Stimulated activated CD4-positive, alpha-beta T cell treated with anti-CD3 and anti-CD28 coated beads, Interleukin-4, amount 100 ng/mL, for 1 hour (primary cell): ENCODE measurements at places on chromosomes 6 and 20.
A peak's percentile ranks its signal among the peaks of the same experiment; 100 is the strongest.

DNA sequence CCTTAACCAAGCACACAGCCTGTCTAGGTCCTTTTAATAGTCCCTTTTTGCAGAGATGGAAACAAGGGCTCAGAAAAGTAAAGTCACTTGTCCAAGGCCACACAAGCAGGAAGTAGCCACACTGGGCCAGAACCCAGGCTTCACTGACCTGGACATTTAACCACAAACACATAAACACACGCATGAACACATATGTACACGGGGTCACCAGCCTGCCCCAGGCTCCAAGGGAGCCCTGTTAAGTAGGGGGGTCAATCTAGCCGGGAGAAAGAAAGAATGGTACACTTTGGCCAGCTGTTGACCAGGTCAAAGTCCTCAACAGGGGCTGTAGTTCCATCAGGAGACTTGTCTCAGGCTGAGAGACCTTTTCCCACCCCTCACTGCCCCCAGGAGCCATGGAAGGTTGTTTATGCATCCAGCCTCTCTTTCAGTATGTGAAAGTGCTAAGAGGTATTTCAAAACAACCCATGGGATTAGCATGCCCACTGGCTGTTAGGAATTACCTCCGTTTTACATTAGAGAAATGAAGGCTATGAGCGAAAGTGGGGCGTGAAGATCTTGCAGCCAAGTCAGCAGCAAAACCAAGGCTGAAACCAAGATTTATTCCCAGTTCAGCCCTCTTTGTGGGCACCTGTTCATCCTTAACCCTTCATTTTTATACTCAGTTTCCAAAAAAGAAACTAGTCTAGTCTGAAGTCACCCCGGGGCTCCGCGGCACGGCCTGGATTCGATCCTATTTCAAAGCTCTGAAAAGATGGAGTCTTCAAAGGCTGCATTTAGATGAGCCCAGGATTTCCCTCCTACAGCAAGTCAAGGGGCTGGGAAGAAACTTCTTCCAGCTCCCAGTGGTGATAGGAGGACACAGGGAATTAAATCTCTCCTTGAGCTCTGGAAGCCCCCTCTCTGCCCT, 9.8 kb downstream of the SDC4 start:
- no peak for DNase-seq

DNA sequence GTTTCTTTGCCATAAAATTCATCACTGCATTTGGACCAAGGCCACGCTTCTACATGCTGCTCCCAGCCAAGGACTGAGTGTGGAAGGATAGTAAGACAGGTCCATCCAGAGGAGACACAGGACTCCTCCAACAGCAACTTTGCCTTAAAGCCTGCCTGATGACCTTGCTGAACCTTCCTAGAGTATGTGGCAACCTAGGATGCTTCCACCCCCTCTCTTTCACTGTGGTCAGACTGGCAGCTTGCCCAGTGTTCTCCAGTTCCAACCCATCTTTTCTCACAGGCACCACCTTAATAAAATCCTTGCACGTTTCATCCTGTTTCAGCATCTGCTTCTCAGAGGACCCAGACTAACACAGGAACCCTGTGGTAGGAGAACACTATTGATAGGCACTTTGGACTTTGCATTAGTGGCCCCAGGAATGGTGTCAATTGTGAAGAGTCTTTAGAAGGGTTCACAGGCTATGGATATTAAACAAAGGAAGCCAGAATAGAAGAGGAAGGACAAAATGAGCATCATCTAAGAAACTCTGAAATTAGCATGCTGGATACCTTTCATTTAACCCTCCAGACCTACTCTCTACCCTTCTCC, 2.4 kb upstream of the PKHD1 start:
- DNase-seq = no peak

GRCh38 chr6:165967810-165968407, 199.7 kb downstream of the TBXT start:
- no peak for DNase-seq

GRCh38 chr6:36068586-36068985, 41.0 kb downstream of the MAPK14 start:
- DNase-seq = no peak

GRCh38 chr6:99114769-99115406, 167.1 kb upstream of the FBXL4 start:
- DNase-seq = no peak

- DNase-seq = no peak
Observed at GRCh38 chr6:41159415-41160082, 3.4 kb downstream of the TREM2 start.

GRCh38 chr6:89987140-89987539, 92.9 kb downstream of the GJA10 start:
- DNase-seq = no peak

- DNase-seq = peak; percentile 78
Observed at GRCh38 chr6:36196113-36196879, at the start of gene BRPF3. Gene BRPF3 (plus strand): TSS chr6:36196744. CDS start chr6:36200323, 3,579 bp downstream.

DNA sequence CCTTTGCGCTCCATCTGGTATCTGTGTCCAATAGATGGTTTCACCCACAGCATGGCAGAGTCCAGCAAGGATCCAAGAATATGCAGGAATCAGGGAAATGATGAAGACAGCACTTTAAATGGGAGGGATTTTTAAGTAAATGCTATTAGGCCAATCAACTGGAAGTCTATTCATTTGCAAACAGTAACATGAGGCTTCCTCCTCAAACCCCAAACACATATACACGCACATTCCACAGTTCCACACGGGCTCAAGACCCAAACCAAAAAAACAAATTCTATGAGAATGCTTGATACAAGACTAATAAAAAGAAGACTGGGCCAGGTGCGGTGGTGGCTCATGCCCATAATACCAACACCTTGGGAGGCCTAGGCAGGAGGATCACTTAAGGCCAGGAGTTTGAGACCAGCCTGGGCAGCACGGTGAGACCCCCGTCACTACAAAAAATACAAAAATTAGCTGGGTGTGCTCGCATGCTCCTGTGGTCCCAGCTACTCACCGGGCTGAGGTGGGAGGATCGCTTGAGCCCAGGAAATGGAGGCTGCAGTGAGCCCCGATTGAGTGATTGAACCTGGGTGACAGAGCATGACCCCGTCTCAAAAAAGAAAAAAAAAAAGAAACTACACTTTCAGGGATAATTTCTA, 21.9 kb upstream of the TFAP2C start:
- no peak for DNase-seq

DNA sequence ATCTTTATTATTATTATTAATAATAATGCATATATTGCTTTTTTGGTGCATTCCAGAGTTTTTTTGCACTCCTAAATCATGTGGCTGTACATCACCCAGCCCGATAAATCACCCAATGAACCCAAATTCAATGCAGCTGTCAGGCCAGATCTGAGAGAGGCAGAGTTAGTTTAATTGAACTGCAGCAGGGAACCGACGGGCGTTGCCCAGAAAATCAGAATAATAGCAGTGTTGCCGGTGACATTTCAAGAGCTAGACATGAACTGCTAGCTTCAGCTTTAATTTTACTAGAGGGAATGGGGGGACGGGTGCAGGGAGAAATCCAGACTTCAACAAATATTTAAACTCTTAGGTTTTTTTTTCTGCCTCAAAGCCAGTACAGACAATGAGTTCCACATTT, 135.0 kb downstream of the CLIC5 start:
- DNase-seq = no peak

GRCh38 chr6:6125495-6125894, 118.8 kb upstream of the NRN1 start:
- no peak for DNase-seq
